ENCODE measurements at places on chromosomes 13 and 19.

- peak; percentile 92 for DNase-seq
Observed at GRCh38 chr19:3721131-3721886, 13.1 kb downstream of the TJP3 start.

DNA sequence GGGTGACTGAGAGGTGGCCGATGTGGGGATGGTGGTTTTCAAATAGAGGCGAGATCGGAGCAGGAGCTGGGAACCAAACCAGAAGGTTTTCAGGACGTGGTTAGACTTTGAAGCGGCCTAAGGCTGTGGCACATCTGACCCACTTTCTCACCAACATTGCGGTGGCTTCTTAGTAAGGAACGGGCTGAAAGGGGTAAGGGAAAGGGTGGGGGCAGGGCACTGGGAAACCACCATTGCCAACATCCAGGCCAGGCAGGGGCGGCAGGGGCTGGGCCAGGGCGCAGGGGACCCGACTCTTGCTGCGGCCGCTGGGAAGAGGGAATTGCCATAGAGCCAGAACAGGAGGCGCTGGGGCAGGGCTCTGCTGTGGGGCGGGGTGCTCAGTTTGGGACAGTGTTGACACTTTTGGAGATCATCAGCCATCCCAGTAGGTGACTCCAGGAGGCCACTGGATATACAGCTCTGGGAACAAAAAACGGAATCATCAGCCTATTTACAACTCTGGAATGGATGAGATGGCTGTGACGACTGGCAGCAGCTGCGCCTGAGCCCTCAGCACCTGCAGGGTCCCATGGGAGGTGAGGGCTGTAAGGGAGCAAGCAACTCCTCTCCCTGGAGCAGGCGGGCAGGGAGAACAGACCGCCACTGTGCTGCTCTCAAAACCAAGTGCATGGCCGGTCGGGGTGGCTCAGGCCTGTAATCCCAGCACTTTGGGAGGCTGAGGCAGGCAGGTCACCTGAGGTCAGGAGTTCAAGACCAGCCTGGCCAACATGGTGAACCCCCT lies 52.2 kb downstream of the IRS2 start:
- DNase-seq = no peak

- no peak for DNase-seq
Observed at GRCh38 chr19:43331435-43332010, 22.0 kb upstream of the CD177 start.

GRCh38 chr13:111449041-111449440 lies 128.6 kb downstream of the TEX29 start:
- no peak for DNase-seq

DNA sequence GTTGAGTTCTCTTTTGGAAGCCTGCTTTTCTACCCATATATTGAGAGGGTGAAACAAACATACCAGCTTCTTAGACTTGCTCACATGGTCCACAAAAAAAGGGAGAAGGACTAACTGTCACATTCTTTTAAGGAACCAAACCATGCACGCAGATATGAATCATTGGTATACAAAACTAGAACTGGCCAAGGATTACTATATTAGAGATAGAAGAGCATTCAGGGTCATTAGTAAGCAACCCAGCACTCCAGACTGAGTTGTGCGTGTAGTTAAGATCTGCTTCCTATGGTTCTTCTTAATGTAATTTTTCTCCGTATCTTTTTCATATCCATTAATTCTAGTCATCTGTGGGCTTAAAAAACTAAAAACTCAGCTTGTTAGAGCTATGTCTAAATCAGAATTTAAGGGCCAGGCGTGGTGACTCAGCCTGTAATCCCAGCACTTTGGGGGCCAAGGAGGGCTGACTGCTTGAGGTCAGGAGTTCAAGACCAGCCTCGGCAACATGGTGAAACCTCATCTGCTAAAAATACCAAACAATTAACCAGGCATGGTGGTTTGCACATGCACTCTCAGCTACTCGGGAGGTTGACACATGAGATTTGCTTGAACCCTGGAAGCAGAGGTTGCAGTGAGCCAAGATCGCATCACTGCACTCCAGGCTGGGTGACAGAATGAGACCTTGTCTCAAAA lies 19.6 kb downstream of the ALG5 start:
- DNase-seq = no peak

- DNase-seq = no peak
Observed at GRCh38 chr13:32036757-32037156, 5.2 kb downstream of the FRY start.

DNA sequence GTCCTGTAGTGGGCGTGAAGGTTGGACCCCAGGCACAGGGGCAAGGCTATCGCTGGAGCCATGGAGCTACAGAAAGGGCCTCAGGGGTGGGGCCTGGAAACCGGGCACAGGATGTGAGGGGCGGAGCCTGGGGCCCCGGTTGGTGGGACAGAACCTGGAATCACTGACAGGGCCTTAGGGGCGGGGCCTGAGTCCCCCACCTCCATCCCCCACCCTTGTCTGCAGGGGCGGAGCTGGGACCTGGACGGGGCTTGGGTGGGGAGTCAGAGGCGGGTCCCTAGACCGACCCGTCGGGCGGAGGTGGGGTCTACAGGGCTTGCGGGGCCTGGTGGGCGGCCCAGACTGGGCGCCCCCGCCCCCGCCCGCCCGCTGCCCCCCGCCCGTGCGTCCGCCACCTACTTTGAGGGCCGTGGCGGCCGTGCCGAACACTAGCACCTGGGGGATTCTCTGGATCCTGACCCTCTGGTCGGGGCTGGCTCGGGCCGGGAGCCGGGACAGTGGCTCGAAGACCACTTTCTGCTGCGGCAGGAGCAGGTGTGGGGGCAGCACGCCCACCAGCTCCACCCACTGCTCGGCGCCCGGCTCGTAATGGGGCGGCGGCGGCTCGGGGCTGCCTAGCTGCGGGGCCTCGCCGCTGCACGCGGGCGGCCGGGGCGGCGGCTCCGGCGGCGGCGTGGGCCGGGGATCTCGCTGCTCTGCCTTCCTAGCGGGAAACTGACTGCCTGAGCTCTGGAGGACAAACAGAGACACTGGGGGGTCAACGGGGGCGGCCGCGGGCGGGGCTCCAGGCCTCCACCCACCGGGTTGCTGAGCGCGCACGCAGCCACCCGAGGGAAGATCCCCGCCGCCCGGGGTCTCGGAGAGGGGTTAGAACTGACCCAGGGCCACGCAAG lies 26.3 kb downstream of the DCAF15 start:
- DNase-seq = no peak

DNA sequence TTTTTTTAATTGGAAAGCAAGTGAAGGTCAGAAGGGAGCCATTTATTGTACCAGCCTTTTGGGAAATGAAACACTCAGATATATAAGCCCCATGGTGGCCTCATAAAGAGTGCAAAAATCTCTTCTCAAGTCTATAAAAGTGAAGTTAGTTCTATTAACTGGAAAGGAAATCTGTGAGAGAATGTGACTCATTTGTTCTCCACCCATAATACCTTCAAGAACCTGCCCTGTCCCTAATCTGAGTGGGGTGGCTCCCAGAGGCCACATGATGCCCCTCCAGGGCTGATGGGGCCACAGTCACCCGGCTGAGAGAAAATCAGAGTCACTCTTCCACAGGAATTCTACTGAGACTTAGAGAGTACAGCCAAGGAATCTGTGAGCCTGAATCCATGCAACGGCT lies 65.8 kb upstream of the SERP2 start:
- DNase-seq = no peak

GRCh38 chr13:64332048-64332447 lies 2898.1 kb downstream of the PCDH9 start:
- DNase-seq = no peak

- DNase-seq = no peak
Observed at GRCh38 chr19:50005428-50005827, 19.7 kb downstream of the VRK3 start.

DNA sequence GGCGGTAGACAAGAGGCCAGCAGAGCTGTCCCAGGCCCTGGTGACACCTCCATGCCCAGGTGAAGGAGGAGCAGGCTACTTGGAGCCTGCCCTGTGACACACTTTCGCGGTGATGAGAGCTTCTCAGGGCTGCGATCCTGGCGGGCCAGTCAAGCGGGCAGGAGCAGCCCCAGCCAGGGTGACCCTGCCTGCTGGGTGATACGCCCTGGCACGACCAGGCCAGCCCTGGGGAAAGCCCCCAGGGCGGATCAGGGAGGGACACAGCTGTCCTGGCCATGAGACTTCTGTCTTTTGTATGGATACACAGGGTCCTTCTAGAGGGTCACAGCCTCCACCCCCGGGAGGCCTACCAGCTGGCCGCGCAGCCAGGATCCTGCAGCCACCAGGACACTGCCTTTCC lies 13.1 kb downstream of the DNM2 start:
- no peak for DNase-seq

- no peak for DNase-seq
Observed at GRCh38 chr13:46476174-46476573, 76.8 kb upstream of the LRCH1 start.

GRCh38 chr19:46721269-46722003 lies 4.5 kb upstream of the PRKD2 start:
- DNase-seq = no peak

GRCh38 chr19:34834472-34835061 lies 61.6 kb upstream of the ZNF599 start:
- DNase-seq = no peak
